ENCODE measurements at places on chromosomes 11 and 22.

GRCh38 chr22:35842519-35842913 lies 124.8 kb downstream of the APOL5 start:
- no peak overlapping the region for H3K4me3 ChIP-seq
- H3K27ac ChIP-seq: no peak overlapping the region
- peaks cover 2% of the 10 kb centered on the region for H3K4me1 ChIP-seq
- no peak for DNase-seq
- H3K27me3 ChIP-seq: peaks cover 33% of the 10 kb centered on the region

DNA sequence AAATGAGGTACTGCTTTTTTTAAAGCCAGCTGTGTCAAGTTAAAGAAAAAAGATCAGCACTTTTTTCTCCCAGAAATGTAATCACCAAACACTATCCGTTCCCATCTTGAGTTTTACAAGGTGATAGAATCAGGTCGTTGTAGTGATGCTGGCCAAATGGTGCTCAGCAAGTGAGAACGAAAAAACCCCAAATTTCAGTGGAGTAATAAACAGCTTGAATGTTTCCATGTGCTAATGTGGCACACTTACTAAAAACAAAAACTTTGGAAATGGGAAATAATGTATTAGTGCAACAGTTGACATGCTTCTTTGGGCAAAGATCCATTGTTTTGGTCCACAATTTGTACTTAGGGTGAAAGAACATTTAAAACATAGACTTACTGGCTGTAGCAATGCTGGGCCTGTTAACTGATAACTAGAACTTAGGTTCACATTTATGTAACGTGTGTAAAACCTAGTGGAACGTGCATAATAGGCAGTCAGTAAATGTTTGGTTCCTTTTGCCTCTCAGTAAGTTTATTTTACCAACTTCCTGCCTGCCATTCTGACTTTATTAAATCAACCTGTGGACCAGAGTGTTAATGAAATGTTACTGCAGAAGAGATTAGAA lies 15.4 kb upstream of the GDPD4 start:
- H3K4me1 ChIP-seq: no peaks in the 10 kb centered on the region
- DNase-seq: no peak
- no peaks in the 10 kb centered on the region for H3K36me3 ChIP-seq
- peaks cover 7% of the 10 kb centered on the region for H3K27me3 ChIP-seq

DNA sequence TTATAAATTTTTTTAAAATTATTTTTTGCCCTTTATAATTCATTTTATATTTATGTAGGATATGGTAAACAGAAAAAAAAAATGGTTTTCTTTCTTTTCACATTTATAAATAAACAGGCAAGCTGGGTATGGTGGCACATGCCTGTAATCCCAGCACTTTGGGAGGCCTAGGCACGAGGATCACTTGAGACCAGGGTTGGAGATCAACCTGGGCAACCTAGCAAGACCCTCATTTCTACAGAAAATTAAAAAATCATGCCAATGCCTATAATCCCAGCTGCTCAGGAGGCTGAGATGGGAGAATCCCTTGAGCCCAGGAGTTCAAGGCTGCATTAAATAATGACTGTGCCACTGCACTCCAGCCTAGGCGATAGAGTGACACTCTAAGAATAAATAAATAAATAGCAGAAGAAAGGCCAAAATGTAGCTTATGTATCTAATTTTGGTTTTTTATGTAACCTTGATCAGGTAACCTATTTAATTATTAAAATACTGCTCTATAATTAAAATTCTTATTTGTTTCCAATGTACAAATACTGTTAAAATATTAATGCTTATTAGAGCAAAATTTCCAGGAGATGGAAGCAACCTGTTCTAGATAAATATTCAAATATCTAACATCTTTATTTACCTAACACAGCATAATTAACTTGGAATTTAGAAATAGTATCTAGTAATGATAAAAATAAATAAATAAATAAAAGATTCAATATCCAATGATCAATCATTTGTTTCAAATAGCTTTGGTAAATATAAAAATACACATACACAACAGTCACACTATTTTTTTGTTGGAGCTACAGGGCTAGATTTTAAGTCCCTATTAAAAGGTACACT lies 21.4 kb downstream of the PI4KA start:
- DNase-seq: no peak
- H3K27ac ChIP-seq: no peak overlapping the region
- peaks cover 18% of the 10 kb centered on the region for H3K36me3 ChIP-seq
- H3K4me3 ChIP-seq: no peak overlapping the region
- peaks cover 23% of the 10 kb centered on the region for H3K4me1 ChIP-seq

- peaks cover 7% of the 10 kb centered on the region for H3K36me3 ChIP-seq
- no peaks in the 10 kb centered on the region for H3K27me3 ChIP-seq
- H3K4me1 ChIP-seq: peaks cover 45% of the 10 kb centered on the region
- H3K4me3 ChIP-seq: no peak overlapping the region
- peak overlapping the region; percentile 17 for H3K27ac ChIP-seq
Observed at GRCh38 chr11:86209806-86210657, 34.5 kb upstream of the EED start.

- H3K27ac ChIP-seq: no peak overlapping the region
- H3K4me3 ChIP-seq: no peak overlapping the region
- no peaks in the 10 kb centered on the region for H3K4me1 ChIP-seq
- no peak for DNase-seq
- peaks cover 11% of the 10 kb centered on the region for H3K27me3 ChIP-seq
Observed at GRCh38 chr11:59240322-59240721, 27.6 kb upstream of the MPEG1 start.

DNA sequence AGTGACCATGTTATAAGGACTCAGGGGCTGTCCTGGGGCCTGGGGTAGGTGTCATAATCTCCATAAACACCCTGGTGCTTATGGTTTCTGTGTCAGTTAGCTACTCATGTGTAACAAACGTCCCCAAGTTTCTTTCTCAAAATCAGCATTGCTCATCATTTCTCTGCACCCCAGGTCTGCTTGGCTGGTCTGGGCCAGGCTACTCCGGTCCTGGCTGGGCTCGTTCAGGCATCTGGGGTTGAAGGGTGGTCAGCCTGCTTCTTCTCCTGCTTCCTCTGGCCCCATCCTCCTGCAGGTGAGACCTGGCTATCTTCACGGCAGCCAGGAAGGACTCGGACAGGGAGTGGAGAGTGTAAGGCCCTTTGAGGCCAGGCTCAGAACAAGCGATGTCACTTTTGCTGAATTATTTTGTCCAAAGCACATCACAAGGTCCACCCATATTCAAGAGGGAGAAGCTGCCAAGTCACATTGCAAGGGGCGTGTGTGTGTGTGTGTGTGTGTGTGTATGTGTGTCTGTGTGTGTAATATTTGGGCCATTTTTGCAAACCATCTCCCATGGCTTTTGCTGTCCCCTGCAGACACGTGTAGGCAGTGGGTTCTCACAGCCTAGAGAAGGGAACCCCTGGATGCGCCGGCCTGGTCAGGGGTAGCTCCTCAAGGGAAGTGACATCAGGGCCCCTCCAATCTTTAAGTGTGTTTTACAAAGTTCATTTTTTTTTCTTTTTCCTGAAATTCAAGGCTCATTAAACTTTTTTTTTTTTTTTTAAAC lies 535.8 kb downstream of the TBC1D22A start:
- no peaks in the 10 kb centered on the region for H3K27me3 ChIP-seq
- no peak overlapping the region for H3K4me3 ChIP-seq
- H3K4me1 ChIP-seq: no peaks in the 10 kb centered on the region
- H3K27ac ChIP-seq: no peak overlapping the region
- no peaks in the 10 kb centered on the region for H3K36me3 ChIP-seq
- DNase-seq: no peak

DNA sequence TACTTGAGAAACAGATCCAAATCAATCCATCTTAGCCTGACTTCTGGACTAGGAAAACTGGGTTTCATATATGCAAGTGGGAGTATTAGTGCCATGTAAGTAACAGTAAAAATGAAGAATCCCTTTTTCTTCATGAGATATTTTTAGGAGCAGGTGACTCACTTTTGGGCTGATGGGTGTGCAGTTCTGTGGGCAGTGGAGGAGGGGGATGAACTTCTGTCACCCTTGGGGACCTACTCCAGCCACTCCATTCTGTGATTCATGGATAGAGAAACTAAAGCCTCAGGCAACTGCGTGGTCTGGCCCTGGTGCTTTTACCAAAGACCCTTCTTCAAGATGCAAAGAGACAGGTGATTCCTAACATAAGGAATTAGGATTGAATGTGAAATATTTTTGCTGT lies 208.6 kb upstream of the NARS2 start:
- peaks cover 11% of the 10 kb centered on the region for H3K27me3 ChIP-seq
- DNase-seq: no peak
- H3K4me3 ChIP-seq: no peak overlapping the region

DNA sequence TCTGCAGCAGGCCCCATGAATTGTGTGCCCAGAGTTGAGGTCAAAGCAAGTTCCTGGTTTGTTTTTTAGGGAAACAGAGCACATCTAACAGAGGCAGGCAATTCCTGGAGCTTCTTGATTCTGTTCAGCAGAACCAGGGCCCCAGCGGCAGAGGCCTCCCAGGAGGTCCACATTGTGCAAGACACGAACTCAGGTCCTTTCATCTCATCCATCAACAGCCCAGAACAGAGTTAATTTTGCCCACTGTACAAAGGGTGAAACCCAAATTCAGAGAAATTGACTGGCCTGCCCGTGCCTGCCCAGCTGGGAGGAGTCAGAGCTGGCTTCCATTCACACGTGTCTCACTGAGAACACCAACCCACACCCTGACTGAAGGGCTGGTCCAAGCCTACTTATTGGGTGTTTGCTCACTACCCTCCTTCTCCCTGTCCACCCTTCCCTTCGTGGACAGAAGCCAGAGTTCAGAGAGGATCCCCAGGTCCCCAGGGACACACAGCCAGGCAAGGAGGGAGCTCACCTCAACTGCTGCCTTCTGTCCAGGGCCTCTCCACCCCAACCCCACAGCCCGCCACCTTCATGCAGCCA lies 607.1 kb downstream of the TBC1D22A start:
- no peaks in the 10 kb centered on the region for H3K4me1 ChIP-seq
- H3K27ac ChIP-seq: no peak overlapping the region
- no peaks in the 10 kb centered on the region for H3K27me3 ChIP-seq

- H3K27ac ChIP-seq: no peak overlapping the region
- H3K36me3 ChIP-seq: no peaks in the 10 kb centered on the region
- no peaks in the 10 kb centered on the region for H3K4me1 ChIP-seq
Observed at GRCh38 chr11:120354779-120355178, 18.6 kb downstream of the ARHGEF12 start.

DNA sequence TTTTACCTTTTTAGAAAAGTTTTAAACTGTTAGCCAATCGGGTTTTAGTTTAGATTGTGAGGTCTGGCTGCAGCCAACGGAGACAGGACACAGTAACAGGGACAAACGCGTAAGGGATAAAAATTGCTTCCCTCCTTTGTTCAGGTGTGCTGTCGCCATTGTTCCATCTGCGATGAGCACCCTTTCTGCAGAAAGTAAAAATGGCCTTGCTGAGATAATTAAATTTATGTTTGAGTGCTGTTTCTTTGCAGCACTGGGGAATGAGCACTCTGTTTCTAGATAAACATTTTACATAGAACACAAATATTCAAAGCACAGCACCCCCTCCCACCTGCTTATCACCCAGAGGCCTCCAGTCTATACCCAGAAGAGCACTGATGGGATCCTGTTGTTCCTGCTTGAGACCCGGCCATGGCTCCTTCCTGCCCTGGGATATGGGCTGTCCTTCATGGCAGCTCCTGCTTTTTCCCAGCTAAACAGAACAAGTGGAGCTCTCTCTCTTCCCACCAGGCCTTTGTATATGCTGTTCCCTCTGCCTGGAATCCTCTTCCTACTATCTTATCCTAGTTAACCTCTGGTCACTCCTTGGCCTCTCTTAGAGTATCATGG lies 34.3 kb upstream of the CELSR1 start:
- H3K4me1 ChIP-seq: peaks cover 11% of the 10 kb centered on the region
- H3K27ac ChIP-seq: no peak overlapping the region
- no peak for DNase-seq

- H3K27me3 ChIP-seq: no peaks in the 10 kb centered on the region
- H3K4me3 ChIP-seq: no peak overlapping the region
- peaks cover 32% of the 10 kb centered on the region for H3K4me1 ChIP-seq
- H3K36me3 ChIP-seq: peaks cover 5% of the 10 kb centered on the region
- DNase-seq: no peak
Observed at GRCh38 chr11:68500206-68500605, 39.7 kb downstream of the PPP6R3 start.

GRCh38 chr22:46572911-46573780 lies 35.7 kb upstream of the CELSR1 start:
- H3K4me1 ChIP-seq: peaks cover 17% of the 10 kb centered on the region
- no peaks in the 10 kb centered on the region for H3K27me3 ChIP-seq
- H3K27ac ChIP-seq: no peak overlapping the region
- peaks cover 2% of the 10 kb centered on the region for H3K36me3 ChIP-seq
- DNase-seq: no peak
- H3K4me3 ChIP-seq: no peak overlapping the region

- DNase-seq: peak; percentile 77
- H3K27ac ChIP-seq: peak overlapping the region; percentile 91
- peak overlapping the region; percentile 71 for H3K4me3 ChIP-seq
- H3K4me1 ChIP-seq: peaks cover 33% of the 10 kb centered on the region
- no peaks in the 10 kb centered on the region for H3K36me3 ChIP-seq
Observed at GRCh38 chr22:35352214-35353111, 28.4 kb upstream of the HMOX1 start.

- H3K27ac ChIP-seq: no peak overlapping the region
- H3K4me3 ChIP-seq: no peak overlapping the region
- no peaks in the 10 kb centered on the region for H3K36me3 ChIP-seq
- peaks cover 2% of the 10 kb centered on the region for H3K27me3 ChIP-seq
- no peak for DNase-seq
Observed at GRCh38 chr11:1049431-1049891, 12.9 kb upstream of the MUC6 start.

DNA sequence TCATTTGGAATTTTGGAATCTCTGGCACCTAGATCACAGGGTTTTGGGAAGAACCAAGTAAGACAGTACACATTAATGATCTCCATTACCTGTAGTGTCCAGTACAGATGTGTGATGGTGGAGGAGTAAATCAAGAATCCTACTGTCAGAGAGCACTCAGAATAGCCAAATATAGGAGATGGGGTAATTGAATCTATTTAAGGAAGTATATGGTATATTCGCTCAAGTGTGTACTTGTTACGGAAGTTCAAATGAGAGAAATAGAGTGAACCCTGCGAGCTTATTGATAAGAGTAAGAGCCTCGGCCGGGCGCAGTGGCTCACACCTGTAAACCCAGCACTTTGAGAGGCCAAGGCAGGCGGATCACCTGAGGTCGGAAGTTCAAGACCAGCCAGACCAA lies 2.2 kb downstream of the SPCS2 start:
- H3K27me3 ChIP-seq: no peaks in the 10 kb centered on the region
- no peak overlapping the region for H3K27ac ChIP-seq
- peak overlapping the region; percentile 91 for H3K4me3 ChIP-seq
- no peak for DNase-seq
- peaks cover 42% of the 10 kb centered on the region for H3K4me1 ChIP-seq
- peaks cover 42% of the 10 kb centered on the region for H3K36me3 ChIP-seq

DNA sequence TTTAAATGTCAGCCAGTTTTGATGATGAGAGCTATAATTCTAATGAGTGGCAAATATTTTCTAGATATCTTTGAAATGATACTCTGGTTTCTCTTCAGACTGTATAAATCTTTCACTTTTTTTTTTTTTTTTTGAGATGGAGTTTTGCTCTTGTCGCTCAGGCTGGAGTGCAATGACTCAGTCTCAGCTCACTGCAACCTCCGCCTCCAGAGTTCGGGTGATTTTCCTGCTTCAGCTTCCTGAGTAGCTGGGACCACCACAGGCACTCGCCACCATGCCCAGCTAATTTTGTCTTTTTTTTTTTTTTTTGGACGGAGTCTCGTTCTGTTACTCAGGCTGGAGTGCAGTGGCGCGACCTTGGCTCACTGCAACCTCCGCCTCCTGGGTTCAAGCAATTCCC lies 113.6 kb downstream of the TEAD1 start:
- no peaks in the 10 kb centered on the region for H3K4me1 ChIP-seq
- no peak for DNase-seq
- H3K27ac ChIP-seq: no peak overlapping the region
- no peaks in the 10 kb centered on the region for H3K36me3 ChIP-seq
- H3K27me3 ChIP-seq: peaks cover 24% of the 10 kb centered on the region
- no peak overlapping the region for H3K4me3 ChIP-seq
